ENCODE measurements at places on chromosomes 11 and 22.

DNA sequence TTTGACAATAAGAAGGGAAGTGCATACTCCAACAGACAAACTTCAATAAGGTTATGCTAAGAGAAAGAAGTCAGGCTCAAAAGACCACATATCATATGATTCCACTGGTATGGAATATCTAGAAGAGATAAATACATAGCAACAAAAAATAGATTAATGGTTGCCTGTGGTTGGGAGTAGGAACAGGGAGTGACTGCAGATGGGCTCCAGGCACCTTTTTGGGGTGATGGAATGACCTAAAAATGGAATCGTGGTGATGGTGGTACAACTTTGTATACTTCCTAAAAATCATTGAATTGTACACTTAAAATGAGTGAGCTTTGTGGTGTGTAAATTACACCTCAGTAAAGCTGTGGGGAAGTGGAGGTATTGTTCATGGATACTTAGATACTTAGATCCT is 29.0 kb upstream of the RAG2 start:
- DNase-seq = no peak

- no peak for DNase-seq
Observed at GRCh38 chr11:115361025-115361424, 143.2 kb downstream of the CADM1 start.

- DNase-seq = no peak
Observed at GRCh38 chr11:72631806-72632731, 42.2 kb downstream of the PDE2A start.

- DNase-seq = no peak
Observed at GRCh38 chr22:40805699-40806203, 13.4 kb downstream of the SLC25A17 start.

DNA sequence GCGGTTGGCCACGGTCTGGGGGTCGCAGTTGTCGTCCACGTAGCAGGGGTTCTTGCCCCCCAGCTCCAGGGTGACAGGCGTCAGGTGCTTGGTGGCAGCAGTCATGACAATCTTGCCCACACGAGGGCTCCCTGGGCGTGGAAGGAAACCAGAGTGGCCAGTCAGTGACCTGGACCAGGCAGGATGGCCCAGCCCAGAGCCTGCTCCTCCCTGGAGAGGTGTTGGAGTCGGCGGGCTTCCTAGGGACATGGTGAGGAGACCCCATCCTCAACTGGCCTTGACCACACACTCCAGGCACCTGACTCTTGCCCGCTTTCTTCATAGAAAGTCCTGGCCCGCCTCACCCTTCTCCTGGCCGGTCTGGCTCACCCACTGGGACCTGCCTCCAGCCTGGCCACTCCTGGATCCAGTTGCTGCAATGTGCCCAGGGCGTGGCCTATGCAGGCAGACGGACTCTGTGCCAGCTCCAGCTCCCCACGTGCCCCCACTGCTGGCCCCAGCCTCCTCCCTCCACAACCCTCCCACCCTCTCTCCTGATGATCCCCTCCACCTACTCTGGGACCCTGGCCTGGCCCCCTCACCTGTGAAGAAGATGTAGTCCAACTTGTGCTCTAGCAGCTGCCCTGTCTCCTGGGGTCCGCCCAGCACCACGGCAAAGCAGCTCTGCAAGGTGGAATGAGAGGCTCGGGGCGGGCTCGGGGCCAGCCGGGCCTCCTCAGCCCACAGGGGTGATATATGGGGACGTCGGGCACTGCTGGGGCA is 8.7 kb downstream of the ALDH3B2 start:
- DNase-seq = no peak

DNA sequence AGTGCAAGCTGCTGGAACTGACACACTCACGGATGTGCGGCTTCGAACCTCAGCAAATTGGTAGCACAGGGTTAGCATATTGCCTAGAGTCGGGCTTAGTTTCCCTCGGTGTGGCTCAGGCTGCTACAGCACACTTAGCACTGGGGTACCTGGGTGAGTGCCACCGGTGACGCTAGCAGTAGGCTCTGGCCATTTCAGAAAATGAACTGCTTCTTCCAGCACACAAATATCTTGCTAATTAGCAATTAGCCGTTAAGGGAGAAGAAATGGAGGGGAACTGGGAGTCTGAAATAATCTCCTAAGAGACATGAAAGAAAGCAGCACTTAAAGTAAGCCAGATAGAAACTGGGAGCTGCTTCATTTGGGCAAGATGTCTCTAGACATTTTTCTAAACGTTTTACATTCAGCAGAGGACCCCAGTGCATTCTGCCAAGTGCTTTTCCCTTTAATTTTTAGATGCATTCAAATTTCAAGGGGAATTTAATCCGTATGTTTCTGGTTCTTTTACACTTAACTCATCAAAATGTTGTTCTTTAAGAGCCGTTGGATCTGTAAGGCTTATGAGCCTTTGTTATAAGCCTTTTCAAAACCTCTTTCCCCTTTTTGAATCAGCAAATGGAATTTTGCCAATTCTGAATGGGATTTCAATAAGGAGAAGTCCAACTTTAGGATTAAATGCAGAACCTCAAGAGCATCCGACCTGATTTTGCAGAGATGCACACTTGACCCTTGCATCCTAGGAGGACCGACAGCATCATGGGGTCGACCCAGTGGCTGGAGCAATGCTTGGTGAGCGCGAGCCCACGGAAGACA is 708.1 kb downstream of the NTM start:
- DNase-seq = no peak

DNA sequence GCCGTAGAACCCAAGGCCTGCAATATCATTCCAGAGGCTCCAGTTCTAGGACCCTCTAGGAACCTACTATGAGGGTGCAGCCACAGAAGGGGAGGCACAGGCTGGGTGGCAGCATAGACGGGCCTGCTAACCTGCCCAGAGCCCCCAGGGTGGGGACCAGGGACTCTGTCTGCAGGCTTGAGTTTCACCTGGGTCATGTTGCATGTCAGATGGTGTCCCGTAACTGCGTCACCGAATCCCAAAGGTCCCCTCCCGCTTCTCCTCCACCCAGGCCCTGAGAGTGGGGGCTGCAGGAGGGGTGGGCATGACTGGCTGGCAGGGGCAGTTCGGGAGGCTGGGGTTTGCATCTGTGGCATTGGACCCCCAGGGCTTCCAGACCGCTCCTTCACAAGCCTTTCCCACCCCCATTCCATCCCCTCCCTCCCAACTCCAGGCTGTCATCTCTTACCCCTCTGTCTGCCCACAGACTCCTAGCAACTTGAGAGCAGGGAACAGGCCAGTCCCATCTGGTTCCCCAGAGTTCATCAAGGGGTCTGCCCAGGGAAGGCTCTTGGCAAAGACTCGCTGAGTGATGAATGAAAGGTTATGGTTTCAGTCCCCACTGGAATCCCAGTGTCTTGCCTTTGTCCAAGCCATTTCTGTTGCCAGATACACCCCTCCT is 16.3 kb downstream of the MYO7A start:
- no peak for DNase-seq

DNA sequence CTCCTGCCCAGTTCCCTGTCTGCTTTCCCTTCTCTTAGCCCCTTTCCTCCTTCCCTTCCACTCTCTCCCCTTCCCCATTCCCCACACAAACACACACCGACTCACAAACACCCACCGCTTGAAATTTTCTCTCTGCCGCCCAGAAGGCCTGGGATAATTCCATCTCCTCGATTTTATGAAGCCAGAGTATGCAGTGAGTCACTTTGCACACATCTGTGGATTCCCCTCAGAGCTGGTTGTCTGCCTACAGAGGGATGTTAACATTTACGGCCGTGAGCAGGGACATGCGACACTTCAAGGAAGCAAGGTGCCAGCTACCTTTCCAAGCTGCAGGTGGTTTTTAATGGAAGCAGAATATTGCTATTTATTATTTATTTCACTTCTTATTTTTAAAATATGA is 332.0 kb downstream of the TENM4 start:
- DNase-seq = no peak

GRCh38 chr11:33128739-33129138 is 32.5 kb downstream of the CSTF3 start:
- DNase-seq = no peak

DNA sequence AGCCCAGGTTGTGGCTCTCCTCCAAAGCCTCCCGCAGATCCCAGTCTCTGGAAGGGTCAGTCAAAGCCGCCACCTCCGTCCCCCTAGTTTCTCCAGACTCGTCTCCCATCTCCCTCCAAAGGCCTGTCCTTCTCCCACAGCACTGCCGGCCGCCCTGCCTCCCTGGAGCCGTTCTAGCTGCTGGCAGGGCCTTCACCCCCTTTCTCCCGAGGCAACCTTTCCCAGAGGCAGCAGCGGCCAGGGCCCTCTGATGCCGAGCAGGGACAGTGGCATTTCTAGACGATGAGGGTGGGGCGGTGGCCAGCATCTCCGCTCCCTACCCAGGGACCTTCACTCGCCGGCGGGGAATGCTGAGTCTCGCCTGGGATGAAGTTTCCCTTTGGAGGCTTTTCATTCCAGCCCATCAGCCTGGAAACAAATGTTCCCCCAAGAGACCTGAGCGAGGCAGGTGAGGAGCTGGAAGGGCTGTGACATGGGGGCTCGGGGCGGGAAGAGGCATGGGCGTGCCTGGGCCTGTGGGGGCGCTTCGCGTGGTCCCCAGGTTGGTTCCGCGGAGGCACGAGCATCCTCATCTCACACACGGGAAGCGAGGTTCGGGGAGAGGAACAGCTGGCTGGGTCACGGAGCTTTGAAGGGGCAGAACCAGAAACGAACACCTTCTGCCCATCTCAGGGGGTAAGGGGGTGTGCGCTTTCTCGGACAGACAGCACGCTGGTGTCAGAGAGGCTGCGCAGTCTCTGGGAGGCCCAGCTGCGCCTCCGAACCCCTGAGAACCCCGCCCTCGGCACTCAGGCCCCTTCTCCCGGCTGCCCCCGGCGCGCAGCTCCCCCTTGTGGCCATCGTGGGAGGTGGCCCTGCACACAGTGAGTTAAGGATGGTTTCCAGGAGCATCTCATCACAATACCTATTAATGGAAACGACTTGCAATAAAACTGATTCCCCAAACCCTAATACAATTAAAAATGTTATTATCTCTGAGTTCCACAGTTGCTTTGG is 18.1 kb upstream of the KLHL35 start:
- DNase-seq = no peak

DNA sequence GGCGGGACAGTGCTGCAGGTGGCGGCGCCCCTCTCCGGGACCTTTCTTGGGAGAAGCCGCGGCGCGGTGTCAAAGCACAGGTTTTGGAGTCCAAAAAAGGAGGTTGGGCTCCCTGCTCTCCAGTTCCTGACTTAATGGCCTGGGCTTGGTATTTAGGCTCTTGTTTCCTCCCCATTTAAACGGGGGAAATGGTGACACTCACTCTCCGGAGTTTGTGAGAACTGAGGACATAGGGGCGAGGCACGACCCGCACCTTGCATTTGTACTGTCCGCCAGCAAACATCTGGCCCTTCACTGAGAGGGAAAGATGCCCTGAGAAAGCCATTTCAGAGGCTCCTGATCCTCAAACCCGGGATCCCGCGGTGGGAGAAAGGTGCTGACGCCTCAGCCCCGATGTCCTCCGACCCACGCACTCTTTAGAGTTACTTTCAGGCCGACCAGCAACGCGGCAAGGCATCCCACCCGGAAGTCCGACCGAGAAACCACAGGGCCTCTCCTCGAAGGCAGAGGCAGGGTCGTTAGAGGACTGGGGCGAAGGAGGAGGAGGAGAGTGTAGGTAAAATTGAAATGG is 2.9 kb upstream of the WDR74 start:
- DNase-seq = no peak

DNA sequence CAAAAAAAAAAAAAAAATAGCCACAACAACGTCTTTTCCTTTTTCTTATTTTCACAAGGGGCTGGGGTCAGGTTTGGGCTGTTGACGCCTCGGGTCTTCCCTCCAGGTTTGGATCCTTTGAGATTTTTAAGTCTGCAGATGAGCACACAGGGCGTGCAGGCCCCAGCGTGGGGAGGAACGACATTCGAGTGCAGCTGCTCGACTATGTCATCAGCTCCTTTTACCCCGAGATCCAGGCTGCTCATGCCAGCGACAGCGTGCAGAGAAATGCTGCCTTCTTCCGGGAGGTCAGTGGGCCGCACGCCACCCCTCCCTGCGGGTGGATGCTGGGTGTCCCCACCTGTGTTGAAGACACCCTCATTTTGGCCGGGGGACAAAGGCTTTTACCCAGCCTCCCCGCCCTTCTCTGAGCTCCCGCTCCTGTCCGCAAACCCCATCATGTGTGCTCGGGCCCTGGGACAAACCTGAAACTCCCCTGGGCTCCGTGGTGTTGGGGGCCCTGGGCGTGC is 7.7 kb downstream of the SELENOO start:
- no peak for DNase-seq

DNA sequence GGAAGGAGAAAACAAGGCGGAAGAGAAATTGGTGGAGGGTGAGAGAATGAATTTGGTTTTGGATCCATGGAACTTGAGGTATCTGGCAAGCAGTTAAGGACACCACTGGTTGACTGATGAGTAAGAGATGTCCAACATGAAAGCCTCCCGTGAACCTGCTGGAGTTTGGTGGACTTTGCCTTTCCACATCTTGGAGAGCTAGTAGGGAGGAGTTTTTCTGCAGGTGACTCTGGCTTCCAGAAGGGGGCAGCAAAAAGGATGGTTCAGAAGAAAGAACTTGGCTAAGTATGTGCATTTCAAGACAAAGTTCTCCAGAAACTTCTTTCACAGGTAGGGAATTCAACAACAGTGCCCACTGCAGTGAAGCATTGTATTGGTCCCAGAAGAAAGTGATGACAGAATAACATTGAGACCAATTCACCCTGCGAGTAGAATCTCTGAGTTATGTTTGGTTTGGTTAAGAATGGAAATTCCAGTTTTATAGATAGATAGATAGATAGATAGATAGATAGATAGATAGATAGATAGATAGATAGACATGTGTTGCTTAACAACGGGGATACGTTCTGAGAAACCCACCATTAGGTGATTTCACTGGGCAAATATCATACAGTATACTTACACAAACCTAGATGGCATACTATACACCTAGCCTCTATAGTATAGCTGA is 28.5 kb downstream of the DCDC1 start:
- DNase-seq = no peak

DNA sequence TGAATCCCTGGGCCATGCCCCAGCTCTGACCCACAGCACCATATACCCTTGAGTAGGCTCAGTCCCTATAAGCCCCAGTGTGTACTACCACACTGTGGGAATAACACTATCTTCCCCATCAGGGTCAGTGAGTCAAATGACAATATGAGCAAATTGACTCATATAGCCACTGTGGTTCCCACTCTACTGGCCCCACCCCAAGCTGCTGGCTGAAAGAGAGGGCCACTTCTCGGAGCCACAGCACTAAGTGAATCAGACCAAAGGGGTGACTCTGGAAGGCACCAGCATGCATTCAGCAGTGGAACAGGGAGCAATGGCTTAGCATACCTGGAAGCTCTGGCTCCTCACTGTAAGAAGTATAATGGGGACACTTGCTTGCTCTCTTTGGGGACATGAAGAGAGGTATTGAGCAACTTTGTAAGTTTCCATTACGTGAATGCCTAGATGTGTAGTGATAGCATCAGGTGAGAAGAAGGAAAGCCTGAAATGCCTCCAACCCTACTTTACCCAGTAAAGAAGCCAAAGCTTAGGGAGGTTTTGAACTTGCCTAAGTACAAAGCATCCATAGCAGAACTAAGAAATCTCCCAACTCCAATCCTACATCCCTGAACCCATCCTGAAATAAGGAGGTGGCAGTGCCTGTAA is 13.5 kb downstream of the CD59 start:
- no peak for DNase-seq

All from stimulated activated CD8-positive, alpha-beta memory T cell treated with anti-CD3 and anti-CD28 coated beads, Interleukin-2, amount 100 ng/mL, for 1 hour (primary cell).